ENCODE measurements at places on chromosomes 11 and 22.

GRCh38 chr11:119108857-119109221 is 1.7 kb downstream of the C2CD2L start:
- DNase-seq = no peak

- DNase-seq = no peak
Measured at GRCh38 chr22:28715611-28716010, 26.0 kb downstream of the CHEK2 start.

GRCh38 chr11:119727523-119728151 is 1.4 kb downstream of the NECTIN1 start:
- DNase-seq = no peak

- no peak for DNase-seq
Measured at GRCh38 chr22:31897842-31898805, 46.2 kb upstream of the YWHAH start.

GRCh38 chr11:60691661-60692060 is 7.8 kb upstream of the MS4A8 start:
- DNase-seq = no peak

GRCh38 chr11:79461144-79461543 is 20.3 kb upstream of the TENM4 start:
- DNase-seq = peak; percentile 25

DNA sequence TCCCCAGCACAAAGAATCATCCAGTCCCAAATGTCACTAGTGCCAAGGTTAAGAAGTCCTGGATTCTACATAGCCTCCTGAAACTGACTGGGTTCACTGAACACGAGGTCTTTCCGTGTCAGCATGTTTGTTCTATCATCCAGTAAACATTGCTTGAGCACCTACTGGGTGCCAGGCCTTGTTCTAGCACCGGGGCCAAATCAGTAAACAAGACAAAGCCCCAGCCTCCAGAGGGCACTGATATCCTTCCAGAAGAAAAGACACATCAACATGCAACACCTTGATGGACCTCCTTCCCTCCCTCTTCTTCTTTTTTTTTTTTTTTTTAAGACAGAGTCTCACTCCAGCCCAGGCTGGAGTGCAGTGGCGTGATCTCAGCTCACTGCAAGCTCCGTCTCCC is 26.9 kb downstream of the TPST2 start:
- DNase-seq = no peak

GRCh38 chr11:2559527-2560311 is 114.9 kb downstream of the KCNQ1 start:
- peak; percentile 31 for DNase-seq

- no peak for DNase-seq
Measured at GRCh38 chr22:17724241-17724640, 50.0 kb downstream of the BID start.

DNA sequence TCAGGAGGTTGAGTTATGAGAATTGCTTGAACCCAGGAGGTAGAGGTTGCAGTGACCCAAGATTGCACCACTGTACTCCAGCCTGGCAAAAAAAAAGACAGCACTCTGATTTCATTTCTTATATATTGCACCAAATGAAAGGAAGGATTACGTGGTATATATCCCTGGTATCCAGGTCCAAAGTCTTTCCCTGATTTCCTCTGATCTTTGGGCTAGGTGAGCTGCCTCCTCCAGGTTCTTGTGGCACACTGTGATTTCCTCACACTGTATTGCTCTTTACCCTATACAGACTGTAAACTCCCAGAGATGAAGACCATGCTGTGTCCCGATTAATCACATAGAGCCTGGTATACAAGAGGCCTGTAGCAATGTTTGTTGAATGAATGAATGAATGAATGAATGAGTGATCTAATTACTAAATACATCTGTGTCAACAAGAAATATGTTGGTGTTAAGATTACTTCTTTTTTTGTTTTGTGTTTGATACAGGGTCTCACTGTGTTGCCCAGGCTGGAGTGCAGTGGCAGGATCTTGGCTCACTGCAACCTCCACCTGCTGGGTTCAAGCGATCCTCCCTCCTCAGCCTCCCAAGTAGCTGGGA is 9.3 kb upstream of the POLD3 start:
- DNase-seq = no peak

DNA sequence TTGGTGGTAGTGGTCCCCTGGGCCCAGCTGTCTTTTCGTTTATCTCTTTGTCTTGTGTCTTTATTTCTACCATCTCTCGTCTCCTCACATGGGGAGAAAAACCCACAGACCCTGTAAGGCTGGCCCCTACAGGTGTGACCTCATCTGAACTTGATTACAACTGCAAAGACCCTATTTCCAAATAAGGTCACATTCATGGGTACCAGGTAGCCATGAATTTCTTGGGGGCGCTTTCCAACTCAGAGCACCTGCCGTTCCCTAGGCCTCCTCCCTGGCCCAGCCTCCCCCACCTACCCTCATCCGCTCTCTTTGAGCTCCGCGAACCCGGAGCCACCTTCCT is 14.0 kb upstream of the RRP7A start:
- DNase-seq = no peak

DNA sequence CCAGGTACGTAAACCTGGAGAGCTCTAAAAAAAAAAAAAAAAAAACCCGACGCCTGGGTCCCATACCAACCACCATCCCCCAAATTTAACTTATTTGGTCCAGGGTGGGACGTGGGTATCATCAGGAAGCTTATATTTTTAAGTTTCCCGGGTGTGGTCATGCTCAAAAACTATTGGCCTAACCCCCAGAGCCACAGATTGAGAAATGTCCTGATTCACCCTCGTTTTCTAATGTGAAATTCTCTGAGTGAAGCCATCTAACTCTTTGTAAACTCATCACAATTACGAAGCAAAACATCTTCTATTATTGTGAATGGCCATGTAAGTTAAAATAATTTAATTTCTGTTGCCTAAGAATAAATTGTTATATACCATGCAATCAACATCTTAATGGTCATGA is 29.6 kb downstream of the PAK1 start:
- DNase-seq = no peak

DNA sequence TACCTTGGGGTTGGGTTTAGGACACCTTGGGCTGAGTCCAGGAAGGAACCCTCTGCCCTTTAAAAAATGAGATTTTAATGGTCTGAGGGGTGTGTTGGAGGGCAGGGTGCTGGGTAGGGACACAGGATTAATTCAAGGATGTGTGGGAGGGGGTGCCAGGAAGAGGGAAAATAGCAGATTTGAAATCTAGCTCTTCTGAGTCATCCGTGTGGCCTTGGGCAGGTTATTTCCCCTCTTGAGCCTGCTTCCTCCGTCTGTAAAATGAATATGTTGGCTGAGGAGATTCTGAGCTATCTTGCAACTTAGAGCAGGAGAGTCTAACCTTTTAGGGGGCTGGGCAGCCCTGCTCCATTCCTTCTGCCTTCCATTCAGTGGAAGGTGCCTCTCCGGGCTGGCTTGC is 3.0 kb downstream of the TSPAN18 start:
- DNase-seq = no peak

All from heart left ventricle (tissue), 16 donors.